ENCODE measurements at places on chromosomes 1 and 21. TPM values are rescaled to one million over a fixed set of nuclear protein-coding genes. Genes with fewer than 3 reads are reported as not detected.
A peak's percentile ranks its signal among the peaks of the same experiment; 100 is the strongest.

- H3K36me3 ChIP-seq = peaks cover 15% of the 10 kb centered on the region
- H3K27ac ChIP-seq = peak overlapping the region; percentile 90
- H3K4me3 ChIP-seq = peak overlapping the region; percentile 6
These were observed 17.7 kb upstream of the A3GALT2 start for GRCh38 chr1:33338440-33339211.

DNA sequence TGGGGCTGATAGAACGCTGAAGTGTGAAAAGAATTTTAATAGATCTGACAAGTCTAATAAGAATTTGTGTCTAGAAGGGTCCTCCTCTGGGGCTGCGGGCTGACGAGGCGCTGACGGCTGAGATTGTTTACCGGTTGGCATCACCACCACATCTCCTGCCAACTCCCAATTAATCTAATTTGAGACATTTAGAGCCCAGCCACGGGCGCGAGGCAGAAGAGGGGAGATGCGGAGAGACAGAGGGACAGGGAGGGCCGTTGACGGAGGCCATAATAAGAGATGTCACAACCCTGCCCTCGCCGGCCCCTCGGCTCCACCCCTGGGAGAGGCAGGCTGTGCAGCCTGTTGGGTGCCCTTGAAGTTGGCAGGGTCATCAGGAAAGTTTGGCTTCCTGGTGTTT is 109.3 kb downstream of the PAX7 start:
- H3K4me3 ChIP-seq = no peak overlapping the region
- no peaks in the 10 kb centered on the region for H3K36me3 ChIP-seq
- DNase-seq = peak; percentile 47
- H3K27me3 ChIP-seq = peaks cover 28% of the 10 kb centered on the region

GRCh38 chr1:109425391-109426280 is 612 bp downstream of the PSMA5 start:
- no peak for DNase-seq
- H3K4me3 ChIP-seq = peak overlapping the region; percentile 95
- H3K27ac ChIP-seq = peak overlapping the region; percentile 88
- H3K4me1 ChIP-seq = peaks cover 14% of the 10 kb centered on the region
- H3K36me3 ChIP-seq = peaks cover 16% of the 10 kb centered on the region
- H3K27me3 ChIP-seq = no peaks in the 10 kb centered on the region

The WNT3A gene
- total RNA-seq = 10.1 TPM

The IRF6 gene
- total RNA-seq = 17.9 TPM

Measured in upper lobe of right lung (tissue), 1 donor.